ENCODE measurements at places on chromosomes 12 and 14. TPM values are rescaled to one million over a fixed set of nuclear protein-coding genes. Genes with fewer than 3 reads are reported as not detected.

GRCh38 chr12:102426599-102427542, 53.5 kb downstream of the IGF1 start:
- DNase-seq = no peak

GRCh38 chr14:77105145-77105939, 7.3 kb downstream of the CIPC start:
- DNase-seq = no peak

DNA sequence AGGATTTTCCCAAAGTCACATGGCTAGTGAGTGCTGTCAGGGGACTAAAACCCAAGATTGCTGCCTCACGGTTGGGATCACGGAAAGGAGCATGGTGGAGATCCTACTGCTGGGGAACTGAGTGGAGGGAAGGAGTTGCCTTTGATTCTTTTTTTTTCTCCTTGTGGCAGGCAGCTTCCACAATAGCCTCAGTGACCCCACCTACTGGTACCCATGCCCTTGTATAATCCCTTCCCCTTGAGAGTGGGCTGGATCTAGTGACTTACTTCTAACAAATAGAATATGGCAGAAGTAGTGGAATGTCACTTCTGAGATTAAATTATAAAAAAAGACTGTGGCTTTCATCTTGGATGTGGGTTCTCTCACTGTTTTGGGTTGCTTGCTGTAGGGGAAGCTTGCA, 135.7 kb downstream of the DICER1 start:
- no peak for DNase-seq

GRCh38 chr12:47995981-47996401, 8.3 kb downstream of the COL2A1 start:
- DNase-seq = no peak

- DNase-seq = no peak
Measured at GRCh38 chr12:93990832-93991803, 157.3 kb upstream of the PLXNC1 start.

DNA sequence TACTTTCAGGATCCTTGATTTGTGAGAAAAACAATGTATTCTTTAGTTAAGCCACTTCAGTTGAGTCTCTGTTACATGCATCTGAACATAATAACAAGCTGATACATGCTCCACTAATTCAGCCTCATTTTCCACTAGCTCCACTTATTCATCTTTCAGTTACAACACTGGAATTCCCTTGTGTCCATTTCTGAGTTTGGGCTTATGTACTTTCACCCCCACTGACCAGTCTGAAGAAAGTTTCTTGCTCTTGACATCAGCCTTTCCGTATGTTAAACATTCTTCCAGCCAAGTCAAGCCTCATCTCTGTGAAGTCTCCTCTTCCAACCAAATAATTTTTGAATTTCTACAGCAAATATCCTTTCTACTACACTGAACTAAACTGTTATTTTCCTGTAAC, 592.5 kb upstream of the NOVA1 start:
- no peak for DNase-seq

DNA sequence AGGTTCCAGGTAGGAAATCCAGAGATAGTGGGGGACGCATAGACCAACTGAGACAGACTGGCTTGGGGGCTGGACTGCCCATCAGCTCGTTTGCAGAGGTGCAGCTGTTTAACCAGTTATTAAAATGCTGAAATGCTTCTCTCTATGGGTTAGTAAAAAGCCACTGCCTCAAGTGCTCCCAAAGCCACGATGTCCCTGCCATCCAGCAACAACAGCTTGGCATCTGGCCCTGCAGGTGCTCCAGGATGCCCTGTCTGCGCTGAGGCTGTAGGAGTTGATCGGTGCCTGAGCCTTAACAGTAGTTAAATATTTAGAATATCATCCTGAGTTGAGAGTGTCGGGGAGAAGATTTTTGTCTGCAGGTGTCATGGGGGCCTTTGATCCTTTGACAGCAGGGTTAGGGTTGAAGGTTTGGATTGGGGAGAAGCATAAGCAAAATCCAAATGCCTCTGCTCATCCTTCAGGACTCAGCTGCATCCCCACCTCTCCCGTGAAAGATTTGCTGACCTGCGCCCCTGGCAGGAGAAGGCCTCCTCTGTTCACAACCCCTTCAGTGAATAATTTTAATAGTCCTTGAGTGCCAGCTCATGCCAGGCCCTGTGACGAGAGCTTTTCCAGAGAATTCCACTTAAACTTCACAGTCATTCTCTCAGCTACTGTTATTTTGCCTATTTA, 127.3 kb upstream of the PWP1 start:
- DNase-seq = no peak

TAMALIN gene
- polyA plus RNA-seq = 0.56 TPM

SCAF11 gene
- 46.1 TPM for polyA plus RNA-seq

Data from keratinocyte (primary cell).